Stimulated activated CD4-positive, alpha-beta T cell treated with anti-CD3 and anti-CD28 coated beads, Interleukin-15, amount 100 ng/mL, for 1 hour (primary cell): ENCODE measurements at places on chromosomes 16 and 17.

GRCh38 chr17:75003070-75003956, 9.2 kb upstream of the MRPL58 start:
- DNase-seq, result no peak

GRCh38 chr17:36496018-36496789, 9.7 kb downstream of the ZNHIT3 start:
- DNase-seq, result no peak

DNA sequence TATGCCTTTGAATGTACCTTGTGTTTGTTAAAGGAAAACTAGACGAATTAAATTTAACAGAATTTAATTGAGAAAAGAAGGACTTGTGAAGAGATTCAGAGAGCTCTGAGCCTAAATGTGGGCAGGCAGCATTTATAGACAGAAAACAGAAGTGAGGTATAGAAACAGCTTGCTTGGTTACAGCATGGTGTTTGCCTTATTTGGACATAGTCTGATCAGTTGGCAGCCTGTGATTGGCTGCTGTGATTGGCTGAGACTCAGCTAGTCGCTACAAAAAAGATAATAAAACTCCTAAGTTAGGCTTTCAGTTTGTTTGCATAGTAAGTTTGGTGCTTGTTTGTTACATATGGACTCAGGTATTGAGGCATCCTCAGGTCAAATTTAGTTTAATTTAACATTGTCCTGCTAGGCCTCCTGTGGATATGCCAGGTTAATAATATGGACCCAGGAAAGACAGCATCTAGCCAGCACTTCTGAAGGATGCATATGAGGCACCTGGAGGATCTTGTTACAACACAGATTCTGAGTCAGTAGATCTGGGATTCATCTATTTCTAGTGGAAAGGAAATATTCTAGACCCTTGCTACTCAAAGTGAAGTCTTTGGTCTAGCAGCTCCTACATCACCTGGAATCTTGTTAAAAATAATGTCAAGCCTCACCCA, 43.4 kb downstream of the SLFN5 start:
- DNase-seq, result no peak

GRCh38 chr17:1606352-1606985, 22.2 kb downstream of the SLC43A2 start:
- no peak for DNase-seq

GRCh38 chr17:50638606-50638965, 3.9 kb downstream of the ABCC3 start:
- DNase-seq, result no peak

- no peak for DNase-seq
Measured at GRCh38 chr17:78575340-78575739, 1.9 kb downstream of the DNAH17 start.

GRCh38 chr16:70687102-70687511, 1.3 kb upstream of the MTSS2 start:
- DNase-seq, result no peak

- DNase-seq, result no peak
Measured at GRCh38 chr16:19911747-19912454, 27.3 kb upstream of the GPRC5B start.

- no peak for DNase-seq
Measured at GRCh38 chr16:14181371-14182050, 110.4 kb downstream of the MRTFB start.

DNA sequence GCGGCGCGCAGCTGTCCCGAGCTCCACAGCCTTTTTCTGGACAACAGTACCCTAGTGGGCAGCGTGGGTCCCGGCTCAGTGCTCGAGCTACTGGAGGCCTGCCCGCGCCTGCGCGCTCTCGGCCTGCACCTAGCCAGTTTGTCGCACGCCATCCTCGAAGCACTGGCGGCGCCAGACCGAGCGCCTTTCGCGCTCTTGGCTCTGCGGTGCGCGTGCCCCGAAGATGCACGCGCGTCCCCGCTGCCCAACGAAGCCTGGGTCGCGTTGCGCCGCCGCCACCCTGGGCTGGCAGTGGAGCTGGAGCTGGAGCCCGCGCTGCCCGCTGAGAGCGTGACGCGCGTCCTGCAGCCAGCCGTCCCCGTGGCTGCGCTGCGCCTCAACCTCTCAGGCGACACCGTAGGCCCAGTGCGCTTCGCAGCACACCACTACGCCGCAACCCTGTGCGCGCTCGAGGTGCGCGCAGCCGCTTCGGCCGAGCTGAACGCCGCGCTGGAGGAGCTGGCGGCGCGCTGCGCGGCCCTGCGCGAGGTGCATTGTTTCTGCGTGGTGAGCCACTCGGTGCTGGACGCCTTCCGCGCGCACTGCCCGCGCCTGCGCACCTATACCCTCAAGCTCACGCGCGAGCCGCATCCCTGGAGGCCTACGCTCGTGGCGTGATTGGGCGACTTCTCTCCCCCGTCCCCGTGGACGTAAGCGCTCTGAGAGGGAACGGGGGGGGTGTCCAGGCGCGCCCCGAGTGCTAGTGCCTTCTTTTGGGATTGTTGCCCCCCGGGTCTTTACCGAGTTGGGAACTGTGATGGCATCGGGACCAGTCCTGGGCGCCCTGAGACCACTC, 1.2 kb upstream of the HSF4 start:
- no peak for DNase-seq

GRCh38 chr16:27179500-27180072, 23.7 kb upstream of the KDM8 start:
- DNase-seq, result peak; percentile 67

DNA sequence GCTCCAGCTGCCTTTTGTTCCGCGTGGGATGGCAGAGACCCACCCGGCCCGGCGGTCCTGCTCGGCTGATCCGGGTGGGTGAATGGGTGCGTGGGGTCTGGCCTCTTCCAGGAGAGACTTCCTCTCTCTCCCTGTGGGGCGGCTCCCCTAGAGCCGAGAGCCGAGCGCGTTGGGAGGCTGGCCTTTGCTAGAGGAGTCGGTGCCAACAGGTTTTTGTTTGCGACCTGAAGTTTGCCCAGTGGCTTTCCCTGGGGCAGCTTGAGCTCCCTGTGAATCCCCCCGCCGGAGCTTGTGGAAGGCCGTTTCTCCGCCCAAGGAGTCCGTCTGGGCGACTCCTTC, 970 bp downstream of the EPN2 start:
- peak; percentile 2 for DNase-seq

GRCh38 chr16:78437352-78437968, 338.0 kb downstream of the WWOX start:
- no peak for DNase-seq

DNA sequence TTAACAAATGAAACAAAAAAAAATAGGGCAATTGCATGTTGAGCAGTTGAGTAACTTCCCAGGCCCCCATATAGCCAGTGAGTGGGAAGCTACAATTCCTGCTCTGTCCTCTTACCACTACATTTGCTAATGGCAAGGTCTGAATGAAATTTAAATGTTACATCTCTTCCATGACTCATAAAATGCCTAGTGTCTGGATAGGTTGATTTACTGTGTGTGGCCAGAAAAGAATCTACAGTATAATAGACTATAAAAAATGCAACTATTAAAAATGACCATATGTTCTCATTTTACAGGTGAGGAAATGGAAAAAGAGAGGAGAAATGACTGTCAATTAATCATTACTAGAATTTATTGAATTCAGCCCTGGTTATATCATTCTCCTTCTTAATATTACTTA, 1199.3 kb downstream of the CDH11 start:
- no peak for DNase-seq

GRCh38 chr16:12172343-12172742, 195.8 kb downstream of the SNX29 start:
- DNase-seq, result no peak

GRCh38 chr17:34853924-34854323, 107.3 kb downstream of the CCT6B start:
- DNase-seq, result no peak

GRCh38 chr17:80376531-80376930, 38.4 kb upstream of the ENDOV start:
- DNase-seq, result no peak

DNA sequence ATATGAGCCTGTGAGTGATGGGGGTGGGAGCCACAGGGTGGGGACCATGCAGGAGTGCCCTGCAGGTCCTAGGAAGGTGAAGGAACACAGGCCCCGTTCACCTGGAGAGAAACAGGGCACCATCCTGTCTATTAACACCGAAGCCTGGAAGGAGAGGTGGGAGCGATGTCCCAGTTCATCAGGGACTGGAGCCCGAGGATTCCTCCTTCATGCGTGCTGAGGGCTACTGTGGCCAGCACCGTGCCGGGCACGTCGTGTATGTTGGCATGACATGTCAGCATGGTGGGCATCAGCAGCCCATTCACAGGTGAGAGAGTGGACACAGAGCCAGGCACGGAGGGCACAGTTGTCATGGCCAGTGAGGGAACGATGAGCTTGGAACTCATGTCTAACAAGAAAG, 1.4 kb downstream of the WFIKKN2 start:
- no peak for DNase-seq

DNA sequence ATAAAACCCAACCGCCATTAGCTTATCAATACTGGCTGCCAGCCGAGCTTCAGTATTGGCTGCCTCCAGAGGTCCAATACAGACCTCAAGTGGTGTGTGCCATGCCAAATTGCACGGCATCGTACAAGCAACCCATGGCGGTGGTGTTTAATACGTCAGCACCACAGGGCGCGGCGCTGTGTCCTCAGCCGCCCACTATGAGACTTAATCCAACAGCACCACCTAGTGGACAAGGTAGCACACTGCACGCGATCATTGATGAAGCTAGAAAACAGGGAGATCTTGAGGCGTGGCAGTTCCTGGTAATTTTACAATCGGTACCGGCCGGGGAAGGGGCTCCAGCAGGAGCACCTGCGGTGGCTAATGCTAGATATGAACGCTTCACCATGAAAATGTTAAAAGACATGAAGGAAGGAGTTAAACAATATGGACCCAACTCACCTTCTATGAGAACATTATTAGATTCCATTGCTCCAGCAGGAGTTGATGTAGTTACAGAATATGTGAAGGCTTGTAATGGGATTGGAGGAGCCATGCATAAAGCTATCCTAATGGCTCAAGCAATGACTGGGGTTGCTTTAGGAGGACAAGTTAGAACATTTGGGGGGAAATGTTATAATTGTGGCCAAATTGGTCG, 15.4 kb downstream of the FLYWCH1 start:
- peak; percentile 66 for DNase-seq

DNA sequence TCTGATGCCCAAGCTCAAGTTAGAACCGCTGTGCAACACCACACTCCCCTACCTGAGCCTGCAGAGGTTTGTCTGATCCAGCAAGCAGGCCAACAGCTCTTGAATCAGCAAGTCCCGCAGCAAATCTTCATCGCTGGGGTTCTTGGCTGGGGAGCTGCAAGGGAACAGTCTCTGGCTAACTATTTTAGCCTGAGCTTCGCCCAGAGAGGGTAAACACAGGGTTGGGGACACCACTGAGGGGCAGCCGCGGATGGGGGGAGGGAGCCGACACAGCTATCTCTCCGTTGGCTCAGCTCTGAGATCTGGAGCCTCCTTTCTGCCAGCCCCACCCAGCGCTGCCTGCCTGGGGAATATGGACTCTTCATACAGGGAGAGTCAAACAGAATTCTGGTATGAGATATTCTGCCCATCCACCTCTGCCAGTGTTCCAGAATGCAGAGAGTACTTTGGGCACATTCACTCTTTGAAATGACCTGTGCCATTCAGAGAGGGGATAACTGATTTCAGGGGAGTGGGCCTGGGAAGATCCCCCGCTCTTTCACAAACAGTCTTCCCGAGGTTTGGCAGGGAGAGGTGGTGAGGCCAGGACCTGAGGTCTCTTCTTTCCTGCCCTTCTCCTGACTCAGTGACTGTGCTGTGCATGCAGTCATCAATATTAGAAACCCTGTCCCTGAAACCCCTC, 7.4 kb downstream of the GIP start:
- DNase-seq, result no peak

DNA sequence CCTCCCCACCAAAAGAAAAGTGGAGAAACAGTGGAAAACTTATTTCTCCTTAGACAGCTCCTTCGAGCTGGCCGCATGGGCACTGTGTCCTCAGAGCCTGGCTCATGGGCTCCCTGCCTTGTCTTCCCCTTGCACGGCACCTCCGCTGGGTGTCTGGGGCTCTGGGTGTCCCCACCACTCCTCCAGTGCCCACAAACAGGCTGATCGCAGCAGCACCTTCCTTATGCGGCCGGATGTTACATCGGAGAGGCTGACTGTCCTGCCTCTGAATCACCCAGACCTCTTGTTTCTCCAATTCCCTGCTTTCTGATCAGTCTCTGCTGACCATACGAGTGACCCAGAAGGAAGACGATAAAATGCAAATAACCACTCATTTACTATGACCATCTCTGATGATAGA, 121.7 kb downstream of the SLC39A11 start:
- DNase-seq, result no peak

- no peak for DNase-seq
Measured at GRCh38 chr17:71790791-71791190, 330.0 kb upstream of the SOX9 start.

DNA sequence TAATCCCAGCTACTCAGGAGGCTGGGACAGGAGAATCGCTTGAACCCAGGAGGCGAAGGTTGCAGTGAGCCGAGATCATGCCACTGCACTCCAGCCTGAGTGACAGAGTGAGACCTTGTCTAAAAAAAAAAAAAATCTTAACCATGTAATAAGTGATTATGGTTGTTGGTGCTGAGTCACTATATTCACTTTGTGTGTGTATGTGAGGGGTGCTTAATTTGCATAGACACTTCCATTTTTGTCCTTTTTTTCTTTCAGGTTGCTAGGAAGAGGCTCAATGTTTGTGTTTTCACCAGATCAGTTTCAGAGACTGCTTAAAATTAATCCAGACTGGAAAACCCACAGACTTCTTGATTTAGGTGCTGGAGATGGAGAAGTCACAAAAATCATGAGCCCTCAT, 18.2 kb downstream of the METTL9 start:
- no peak for DNase-seq

GRCh38 chr17:50692448-50693035, 15.2 kb downstream of the ANKRD40 start:
- no peak for DNase-seq

- DNase-seq, result peak; percentile 69
Measured at GRCh38 chr16:71461686-71462648, at the start of gene ZNF23. ZNF23 (minus strand) TSS chr16:71462247; CDS start chr16:71456796, 5,451 bp downstream.

DNA sequence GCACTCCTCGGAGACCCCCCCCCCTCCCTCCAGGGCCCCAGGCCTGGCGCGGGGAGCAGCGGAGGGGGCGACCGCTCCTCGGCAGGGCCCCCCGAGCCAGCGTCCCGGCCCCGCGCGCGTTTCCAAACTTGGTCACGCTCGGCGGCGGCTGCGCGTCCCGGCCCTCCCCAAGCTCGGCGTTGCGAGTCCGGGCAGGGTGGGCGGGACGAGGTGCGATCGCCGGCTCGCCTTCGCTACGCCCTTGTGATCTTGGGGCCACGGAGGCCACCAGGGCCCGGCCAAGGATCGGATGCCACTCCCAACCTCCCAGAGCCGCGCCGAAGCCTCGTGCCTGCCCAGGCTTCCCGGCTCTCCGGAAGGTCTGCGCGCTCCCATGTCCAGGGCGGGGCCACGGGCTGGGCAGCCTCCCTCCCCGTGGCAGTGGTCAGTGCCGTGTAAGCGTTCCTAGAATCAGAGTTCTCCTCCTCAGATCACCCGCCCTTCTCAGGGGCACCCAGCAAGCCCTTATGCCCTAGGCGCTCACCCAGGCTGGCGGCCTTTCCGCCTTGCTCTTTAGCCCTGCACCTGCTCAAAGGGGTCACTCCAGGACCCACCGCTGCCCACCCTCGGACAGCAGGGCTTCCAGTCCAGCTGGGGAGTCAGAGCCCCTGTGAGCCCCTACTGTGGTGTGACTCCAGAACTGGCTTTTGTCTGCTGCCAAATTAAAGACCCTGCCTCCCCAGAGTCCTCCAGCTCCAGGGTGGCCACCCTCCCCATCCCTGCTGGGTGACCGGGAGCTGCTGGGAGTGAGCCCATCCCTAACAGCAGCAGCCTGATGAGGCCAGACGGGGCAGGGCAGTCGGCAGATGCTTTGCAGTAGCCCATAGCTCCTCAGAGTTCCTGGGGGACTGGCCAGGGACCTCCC, 12.2 kb upstream of the MRPS23 start:
- DNase-seq, result no peak

- no peak for DNase-seq
Measured at GRCh38 chr16:24645739-24646645, 83.5 kb upstream of the TNRC6A start.
